ENCODE measurements at places on chromosomes 4 and X.

DNA sequence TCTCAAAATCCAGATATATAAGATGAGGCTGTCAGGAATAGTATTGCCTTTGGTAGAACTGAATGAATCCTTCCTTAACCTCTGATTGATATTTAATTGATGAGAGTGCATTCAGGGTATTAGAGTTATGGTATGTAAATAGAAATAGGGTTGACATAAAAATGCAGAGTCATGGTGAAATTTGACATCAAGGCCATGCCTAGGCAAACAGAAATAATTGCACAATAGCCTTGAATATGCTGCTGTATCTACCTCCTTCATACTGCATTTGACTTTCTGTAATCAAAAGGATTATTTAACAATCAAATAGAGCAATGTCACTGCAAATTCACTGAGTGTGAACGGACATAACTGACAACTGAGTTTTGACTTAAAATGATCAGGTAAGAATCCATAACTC, 1316.3 kb downstream of the STIM2 start:
- no peak for DNase-seq

- DNase-seq = no peak
Measured at GRCh38 chr4:108793415-108793814, 30.6 kb upstream of the ETNPPL start.

DNA sequence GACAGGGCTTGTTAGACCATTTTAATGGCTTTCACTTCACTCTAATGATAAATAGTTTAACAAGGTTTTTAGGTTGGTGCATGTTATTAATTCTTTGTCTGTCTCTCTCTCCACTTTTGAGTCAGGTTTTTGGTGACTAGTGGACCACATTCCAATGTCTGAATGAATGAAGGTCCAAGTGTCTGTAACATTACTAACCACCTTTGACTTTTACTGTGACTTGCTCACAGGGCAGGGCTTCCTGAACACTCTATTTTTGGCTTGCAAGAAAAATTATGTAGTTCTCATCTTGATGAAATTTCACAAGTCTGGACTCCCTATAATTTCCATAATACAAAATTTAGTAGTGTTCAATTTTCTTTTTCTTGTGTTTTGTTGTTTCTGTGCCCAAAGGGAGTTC, 78.9 kb upstream of the BMPR1B start:
- DNase-seq = no peak

GRCh38 chr4:176340871-176341685, 21.3 kb downstream of the SPCS3 start:
- no peak for DNase-seq

- DNase-seq = no peak
Measured at GRCh38 chrX:97132664-97133415, 249.1 kb downstream of the RPA4 start.

- DNase-seq = no peak
Measured at GRCh38 chr4:184102927-184103326, 114.7 kb downstream of the ENPP6 start.

DNA sequence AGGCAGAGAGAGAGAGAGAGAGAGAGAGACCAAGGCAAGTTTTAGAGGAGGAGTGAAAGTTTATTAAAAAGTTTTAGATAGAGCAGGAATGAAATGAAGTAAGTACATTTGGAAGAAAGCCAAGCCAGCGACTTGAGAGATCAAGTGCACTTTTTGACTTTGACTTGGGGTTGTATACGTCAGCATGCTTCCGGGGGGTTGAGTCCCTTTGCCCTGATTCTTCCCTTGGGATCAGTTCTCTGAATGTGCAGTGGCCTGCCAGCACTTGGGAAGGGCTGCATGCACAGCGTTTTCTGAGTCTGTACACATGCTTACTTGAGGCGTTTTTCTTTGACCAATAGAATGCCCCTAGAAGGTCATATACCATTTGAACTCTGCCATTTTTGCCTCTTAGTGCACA, 400.5 kb downstream of the PDGFC start:
- DNase-seq = no peak

DNA sequence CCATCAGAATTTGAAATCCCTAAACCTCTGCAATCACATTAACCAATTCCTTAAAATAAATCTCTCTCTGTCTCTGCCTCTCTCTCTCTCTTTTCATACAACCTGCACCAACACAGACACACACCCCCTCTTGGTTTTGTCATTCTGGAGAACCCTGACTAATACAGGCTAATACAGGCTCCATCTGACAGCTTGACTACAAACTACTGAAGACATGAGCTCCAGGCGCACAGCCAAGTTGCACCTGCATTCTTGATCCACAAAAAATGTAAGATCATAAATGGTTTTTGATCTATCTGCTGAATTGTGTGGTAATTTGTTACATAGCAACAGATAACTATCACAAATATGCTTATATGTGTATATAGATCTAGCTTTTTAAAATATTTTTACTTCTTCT, 2414.2 kb downstream of the PCDH7 start:
- no peak for DNase-seq

GRCh38 chrX:94492541-94492940, 818.5 kb downstream of the FAM133A start:
- no peak for DNase-seq

- no peak for DNase-seq
Measured at GRCh38 chr4:47662975-47663374, 174.9 kb downstream of the CORIN start.

DNA sequence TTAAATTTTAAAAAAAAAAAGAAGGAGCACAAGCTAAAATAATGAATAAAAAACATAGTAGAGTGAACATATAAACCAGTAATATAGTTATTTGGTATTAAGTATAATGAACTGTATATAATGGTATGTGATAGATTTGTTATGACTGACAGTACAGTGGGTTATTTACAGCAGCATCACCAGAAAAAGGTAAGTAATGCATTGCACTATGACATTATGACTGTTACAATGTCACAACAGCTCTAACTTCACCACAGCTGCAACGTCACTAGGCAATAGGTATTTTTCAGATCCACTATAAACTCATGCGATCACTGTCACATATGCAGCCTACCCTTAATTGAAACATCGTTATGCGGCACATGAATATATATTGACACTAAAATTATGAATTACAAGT, 72.5 kb downstream of the COX7B2 start:
- DNase-seq = no peak

DNA sequence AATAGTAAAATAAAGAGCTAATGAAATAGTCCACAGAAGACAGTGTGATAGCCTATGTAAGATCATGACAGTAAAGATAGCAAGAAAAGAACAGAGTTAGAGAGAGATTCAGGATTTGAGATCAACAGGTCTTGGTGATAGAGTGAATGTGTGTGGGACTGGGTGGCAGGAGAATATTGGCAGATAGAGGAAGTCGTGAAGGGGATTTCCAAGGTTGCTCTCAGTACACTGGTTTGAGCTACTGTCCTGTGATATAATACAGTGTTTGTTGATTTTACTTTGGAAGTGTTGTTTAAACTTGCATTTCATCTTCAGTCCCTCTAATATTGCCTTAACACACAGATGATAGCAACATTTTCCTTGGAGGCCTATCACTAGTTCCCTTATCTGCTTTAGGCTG, 44.1 kb downstream of the DTHD1 start:
- no peak for DNase-seq

DNA sequence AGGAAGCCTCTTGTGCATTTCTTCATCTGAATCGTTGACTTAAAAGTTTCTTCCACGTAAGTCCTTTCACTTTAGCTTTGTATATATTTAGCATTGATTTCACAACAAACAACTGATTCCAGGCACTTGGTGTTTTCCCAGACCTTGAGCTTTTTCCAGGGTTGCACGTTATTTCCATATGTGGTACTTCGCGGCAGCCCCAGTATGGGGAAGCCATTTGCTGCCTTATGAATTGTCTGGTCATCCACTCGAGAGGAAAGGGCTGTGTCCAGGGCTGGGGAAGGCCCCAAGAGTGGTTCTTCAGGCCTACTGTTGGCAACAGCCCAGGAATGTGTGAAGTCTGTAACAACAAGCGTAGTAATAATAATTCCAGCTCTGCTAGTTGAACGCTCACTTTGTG, 2.8 kb upstream of the TLR8 start:
- no peak for DNase-seq

DNA sequence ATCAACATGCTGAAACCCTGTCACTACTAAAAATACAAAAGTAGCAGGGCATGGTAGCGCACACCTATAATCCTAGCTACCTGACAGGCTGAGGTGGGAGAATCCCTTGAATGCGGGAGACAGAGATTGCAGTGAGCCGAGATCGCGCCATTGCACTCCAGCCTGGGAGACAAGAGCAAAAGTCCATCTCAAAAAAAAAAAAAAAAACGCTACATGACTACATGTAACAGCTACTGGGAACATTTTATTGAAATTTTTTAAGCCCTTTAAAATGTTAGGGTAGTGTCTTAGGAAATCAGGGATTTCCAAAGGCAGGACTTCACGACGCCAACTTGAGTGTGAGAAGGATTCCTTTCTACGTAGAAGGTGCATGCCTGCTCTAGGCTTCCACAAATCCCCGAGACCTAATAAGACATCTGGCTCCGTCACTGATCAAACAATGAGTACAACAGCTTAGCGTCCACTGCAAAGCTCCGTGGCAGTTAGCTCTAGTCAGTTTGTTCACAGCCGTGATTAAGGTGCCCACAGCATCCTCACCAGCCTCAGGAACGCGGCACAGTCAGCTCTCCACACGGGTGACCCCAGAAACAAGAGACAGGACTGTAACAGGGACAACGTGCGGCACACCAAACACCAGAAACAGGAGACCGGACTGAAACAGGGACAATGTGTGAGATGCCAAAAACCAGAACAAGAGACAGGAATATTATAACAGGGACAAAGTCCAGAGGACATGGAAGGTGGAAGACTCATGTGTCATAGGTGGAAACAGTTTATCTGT, 33.7 kb downstream of the DHRSX start:
- DNase-seq = no peak

GRCh38 chr4:62115216-62115615, 915.1 kb downstream of the ADGRL3 start:
- DNase-seq = no peak

- DNase-seq = no peak
Measured at GRCh38 chr4:65617416-65617815, 52.9 kb downstream of the EPHA5 start.

DNA sequence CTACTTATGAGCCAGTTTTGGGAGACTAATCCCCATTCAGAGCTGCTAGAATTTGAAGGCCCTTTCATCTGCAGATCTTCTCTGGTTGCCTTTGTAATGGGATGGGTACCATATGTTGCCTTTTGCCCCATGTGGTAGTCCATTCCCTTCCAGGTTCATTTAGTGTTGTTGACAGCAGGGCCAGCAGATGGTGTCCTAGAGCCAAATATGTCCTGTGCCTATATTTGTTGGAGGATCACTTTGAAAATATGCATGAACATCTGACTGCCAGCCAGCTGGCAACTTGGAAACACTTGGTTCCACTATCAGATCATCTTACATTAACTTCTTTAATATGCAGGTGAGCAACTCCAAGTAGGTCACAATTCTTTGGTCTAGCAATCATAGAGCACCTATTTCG, 30.4 kb downstream of the CFAP299 start:
- DNase-seq = peak; percentile 87

DNA sequence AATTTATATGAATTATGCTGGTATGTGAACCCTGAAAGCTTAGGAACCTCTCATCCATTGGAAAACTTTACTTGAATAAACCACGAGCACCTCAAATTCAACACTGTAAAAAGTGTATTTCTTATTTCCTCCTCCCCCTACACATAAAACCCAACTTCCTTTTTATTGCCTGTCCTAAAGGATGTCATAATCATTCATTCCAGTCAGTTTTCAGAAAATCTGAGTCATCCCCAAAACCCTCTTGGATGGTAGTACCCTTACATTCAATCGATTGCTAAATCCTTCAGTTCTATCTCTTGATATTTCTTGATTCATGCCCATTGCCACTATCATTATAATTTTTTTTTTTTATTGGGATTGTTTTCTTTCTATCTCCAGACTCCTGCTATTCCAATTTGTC, 91.1 kb upstream of the ATP8A1 start:
- DNase-seq = no peak

DNA sequence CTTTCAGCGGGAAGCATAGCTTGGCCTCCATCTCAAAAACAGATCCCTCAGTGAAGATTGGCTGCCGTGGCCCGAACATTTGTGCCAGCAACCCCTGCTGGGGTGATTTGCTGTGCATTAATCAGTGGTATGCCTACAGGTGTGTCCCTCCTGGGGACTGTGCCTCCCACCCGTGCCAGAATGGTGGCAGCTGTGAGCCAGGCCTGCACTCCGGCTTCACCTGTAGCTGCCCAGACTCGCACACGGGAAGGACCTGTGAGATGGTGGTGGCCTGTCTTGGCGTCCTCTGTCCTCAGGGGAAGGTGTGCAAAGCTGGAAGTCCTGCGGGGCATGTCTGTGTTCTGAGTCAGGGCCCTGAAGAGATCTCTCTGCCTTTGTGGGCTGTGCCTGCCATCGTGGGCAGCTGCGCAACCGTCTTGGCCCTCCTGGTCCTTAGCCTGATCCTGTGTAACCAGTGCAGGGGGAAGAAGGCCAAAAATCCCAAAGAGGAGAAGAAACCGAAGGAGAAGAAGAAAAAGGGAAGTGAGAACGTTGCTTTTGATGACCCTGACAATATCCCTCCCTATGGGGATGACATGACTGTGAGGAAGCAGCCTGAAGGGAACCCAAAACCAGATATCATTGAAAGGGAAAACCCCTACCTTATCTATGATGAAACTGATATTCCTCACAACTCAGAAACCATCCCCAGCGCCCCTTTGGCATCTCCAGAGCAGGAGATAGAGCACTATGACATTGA, 175.4 kb downstream of the FAT4 start:
- no peak for DNase-seq

- DNase-seq = no peak
Measured at GRCh38 chr4:166078955-166079354, 205.9 kb downstream of the TLL1 start.

- DNase-seq = no peak
Measured at GRCh38 chr4:173160871-173161270, 7.7 kb upstream of the GALNT7 start.

- DNase-seq = no peak
Measured at GRCh38 chrX:42857766-42858165, 79.8 kb upstream of the PPP1R2C start.

DNA sequence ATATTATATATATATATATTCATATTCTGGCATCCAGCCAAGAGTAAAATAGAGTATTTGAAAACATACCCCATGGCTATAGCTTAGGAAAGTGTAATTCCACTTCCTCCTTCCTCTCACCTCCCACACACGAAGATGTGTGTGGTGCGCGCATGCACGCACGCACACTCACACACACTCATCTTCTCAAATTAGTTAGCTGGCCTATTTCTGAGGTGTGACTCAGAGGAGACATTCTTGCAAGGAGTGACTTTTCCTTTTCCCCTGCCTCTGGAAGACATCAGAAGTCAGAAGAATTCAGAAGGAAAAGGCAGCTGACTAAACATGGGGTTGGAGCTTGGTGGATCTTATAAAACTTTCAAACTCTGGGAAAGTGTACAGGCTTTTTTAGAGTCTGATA, 8.8 kb downstream of the ENPEP start:
- DNase-seq = no peak

- no peak for DNase-seq
Measured at GRCh38 chr4:120873554-120873953, 49.0 kb downstream of the PRDM5 start.

GRCh38 chrX:103687696-103688201, 1.2 kb upstream of the MORF4L2 start:
- DNase-seq = peak; percentile 68

GRCh38 chr4:53514509-53514908, 76.8 kb downstream of the LNX1 start:
- DNase-seq = no peak
